GM12892 (cell line): ENCODE measurements at places on chromosomes 4 and X.

DNA sequence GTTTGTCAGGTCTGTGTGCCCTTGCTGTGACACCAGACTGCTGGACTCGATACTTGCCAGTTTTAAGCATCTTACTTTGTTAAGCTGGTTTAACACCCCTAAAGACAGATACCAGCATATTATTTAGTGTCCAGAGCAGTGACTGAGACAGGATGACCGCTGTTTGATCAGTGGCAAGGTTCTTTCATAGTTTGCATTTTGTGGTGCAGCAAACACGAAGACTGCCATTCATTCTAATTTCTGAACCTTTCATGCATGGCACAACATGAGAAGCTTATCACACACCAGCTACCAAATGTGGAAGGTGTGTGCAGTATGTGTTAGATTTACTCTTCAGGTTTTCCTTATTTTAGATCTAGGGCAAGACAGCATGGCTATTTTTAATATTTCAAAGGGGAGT, 28.2 kb downstream of the JADE1 start:
- DNase-seq, result no peak

DNA sequence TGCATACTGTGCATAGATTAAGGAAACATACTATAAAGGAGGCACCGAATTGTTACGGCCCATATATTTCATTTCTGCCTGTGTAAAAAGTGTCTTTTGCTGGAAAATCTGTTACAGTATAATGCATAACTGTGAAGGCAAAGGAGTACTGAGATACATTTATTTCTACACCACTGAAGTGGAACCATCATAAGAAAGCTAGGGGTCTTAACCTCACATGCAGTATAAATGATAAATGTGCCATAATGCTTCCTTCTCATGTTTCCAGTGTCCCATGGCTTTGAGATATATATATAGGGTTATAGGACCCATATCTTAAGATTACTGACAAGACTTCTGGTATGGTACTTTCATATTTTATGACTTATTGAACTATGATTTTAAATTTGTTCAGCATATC, 713.8 kb upstream of the PABPC4L start:
- DNase-seq, result no peak

DNA sequence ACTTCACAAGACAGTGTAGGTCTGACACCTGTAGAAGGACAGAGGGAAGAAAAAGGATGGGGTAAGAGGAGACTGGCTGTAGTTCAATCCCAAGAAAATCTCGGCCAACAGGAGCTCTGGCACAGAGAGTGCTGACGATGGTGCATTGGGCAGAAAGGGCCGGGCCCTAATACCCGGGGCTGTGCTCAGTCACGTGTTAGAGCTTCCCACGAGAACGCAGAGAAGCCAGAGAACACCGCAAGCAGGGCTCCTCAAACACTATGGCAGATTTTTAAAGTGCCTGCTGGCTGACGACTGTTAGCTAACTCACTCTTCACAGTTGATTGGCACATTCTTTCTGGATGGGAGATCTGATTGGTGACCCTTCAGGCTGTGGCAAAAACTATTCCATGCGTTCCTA, 35.5 kb downstream of the EREG start:
- DNase-seq, result no peak

DNA sequence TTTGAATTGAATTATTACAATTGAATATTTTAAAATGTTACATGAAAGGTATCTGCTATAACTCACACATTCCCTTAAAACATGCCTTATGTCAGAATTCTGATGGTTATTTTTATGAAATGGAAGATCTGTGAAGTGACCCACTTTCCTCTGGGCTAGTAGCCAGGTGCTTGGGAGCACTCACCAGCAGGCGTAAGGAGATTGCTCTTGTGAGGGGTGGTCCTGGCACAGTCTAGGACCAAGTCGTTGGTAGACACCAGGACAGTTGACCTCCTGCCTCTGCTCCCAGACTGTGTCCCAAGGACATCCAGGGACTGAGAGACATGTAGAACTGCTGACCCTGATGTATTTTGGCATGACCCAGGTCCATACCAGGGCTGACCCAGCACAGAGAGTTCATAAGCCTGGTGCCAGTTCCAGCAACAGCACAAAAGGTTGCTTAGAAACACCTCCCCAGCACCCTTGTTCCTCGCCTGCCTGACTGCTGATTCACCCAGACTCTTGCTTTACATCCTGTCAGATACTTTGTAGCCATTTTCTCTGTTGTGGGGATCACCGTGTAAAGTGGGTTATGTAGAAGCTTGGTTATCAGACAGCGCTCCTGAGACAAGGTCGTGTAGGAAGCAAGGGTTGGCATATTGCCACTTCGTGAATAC, 48.5 kb downstream of the NELFA start:
- no peak for DNase-seq
